ENCODE measurements at places on chromosomes 5 and 9.

DNA sequence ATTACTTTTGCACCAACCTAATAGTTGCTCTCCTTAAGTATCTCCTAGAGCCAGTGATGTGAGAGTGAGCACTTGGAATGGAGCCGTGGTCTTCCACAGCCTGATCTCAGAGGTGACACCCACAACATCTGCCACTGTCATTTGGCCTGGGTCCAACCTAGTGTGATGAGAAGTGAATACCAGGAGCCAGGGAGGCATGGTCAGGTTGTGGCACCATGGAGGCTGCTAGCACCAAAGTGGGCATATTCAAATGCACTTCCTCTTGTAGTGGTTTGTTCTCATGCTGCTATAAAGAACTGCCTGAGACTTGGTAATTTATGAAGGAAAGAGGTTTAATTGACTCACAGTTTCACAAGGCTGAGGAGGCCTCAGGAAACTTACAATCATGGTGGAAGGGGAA, 22.6 kb upstream of the CEP72 start:
- DNase-seq = no peak

DNA sequence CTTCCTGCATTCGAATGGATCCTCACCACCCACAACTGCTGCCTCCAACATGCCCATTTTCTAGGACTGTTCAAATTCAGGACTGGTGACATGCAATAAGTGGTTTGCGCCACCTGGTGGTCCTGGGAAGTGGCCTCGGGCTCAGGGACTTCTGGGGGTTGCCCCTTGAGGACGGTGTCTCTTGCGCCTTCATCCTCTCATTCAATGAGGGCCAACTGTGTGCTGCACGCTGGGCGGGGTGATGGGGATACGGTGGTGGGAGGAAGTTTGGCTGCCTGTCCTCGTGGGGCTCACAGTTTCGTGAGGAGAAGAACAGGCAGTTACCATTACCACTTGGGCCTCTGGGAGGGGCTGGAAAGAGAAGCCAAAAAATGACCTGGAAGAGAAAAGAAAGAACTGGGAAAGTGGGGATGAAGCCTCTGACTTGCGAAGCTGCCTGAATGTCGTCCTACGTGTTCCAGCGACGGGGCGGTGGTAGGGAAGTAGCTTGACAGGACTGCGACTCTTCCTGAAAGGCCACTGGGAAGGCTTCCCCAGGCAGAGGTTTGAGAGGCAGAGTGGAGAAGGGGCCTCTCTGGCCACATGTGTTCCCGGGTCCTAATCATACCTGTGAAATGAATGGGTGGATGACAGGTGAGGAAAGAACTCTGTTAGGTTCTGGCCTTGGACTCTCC, 49.0 kb downstream of the PSD2 start:
- peak; percentile 87 for DNase-seq

- DNase-seq = no peak
These were observed 865.0 kb downstream of the NR2F1-AS1 start for GRCh38 chr5:92715946-92716520.

- DNase-seq = no peak
These were observed 101.0 kb downstream of the ZNF608 start for GRCh38 chr5:124645396-124645795.

DNA sequence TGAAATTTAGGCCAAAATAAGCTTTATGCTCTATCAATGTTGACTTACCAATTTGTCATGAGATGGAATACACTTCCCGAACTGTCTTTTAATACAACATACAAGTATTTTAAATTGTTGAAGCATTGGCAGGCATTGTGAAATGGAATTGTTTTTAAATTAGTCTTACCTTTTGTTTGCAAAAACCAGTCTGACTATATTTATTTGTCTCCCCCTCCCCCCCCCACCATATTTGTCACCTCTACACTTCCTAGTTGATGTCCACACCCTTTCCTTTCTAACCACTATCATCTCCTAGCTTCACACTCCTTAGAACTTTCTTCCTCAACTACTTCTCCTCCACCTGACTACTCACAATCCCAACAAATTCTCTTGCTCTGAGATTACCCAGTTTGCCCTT, 40.9 kb downstream of the FAF2 start:
- DNase-seq = no peak
